Right atrium auricular region (tissue), 2 donors: ENCODE measurements at places on chromosomes 3 and 15. TPM values are rescaled to one million over a fixed set of nuclear protein-coding genes. Genes with fewer than 3 reads are reported as not detected.

PRSS50 gene
- not detected for total RNA-seq

ASTE1 gene
- total RNA-seq: 1.2 TPM

SPINT1 gene
- 6.5 TPM for total RNA-seq

- DNase-seq: peak; percentile 84
- no peaks in the 10 kb centered on the region for H3K4me1 ChIP-seq
- no peaks in the 10 kb centered on the region for H3K27me3 ChIP-seq
- H3K4me3 ChIP-seq: no peak overlapping the region
Observed at GRCh38 chr15:51726302-51727073, 11.0 kb downstream of the LYSMD2 start.

DNA sequence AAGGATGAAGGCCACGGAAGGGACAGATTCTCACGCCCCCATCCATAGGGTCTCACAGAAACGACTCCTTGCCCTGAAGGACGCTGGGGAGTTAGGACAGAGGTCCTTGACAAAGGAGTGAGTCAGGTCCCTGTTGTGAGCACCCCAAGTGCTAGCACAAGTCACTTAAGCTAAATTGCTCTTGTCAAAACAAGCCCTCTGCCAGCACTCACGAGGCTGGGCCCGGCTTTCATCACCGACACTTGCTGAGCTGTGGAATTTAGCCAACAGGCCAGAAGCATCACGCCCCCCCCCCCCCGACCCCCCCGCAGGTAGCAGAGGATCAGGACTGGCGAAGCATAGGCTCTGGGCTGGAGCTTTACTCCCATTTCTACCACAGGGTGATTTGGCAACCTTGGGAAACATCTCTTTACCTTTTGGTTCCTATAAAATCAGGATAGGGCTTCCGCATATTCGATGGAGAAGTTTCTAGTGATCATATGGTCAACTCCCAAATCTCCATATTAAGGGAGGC, 75.4 kb downstream of the ADCY5 start:
- H3K4me1 ChIP-seq: peaks cover 84% of the 10 kb centered on the region
- no peaks in the 10 kb centered on the region for H3K27me3 ChIP-seq
- H3K27ac ChIP-seq: peak overlapping the region; percentile 92
- no peak for DNase-seq

DNA sequence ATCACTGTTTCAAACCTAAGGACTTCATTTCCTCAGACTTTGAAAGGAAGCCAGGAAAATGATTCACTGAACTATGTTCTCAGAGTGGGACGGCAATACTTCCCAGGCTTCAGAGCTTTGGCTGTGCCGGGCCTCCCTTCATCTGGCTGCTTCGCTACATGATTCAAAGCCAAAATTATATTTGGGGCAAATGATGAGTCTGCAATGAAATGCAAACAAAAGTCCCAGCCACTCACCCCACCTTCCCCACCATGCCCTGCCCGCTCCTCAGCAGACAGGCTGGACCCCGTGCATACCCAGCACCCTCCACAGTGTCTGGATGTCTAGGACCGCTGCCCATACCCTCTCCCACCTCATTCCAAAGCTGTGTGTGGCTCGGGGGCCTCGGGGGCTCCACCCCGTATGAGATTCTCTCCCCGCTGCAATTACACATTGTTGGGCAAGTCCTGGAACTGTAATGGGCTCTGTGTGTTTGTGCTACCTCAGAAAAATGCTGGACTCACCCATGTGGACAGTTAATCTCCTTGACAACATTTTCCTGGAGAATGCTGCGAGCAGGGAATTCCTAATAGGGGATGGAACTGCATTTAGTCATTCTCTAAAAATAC, 32.2 kb downstream of the ATP10A start:
- DNase-seq: peak; percentile 76
- no peaks in the 10 kb centered on the region for H3K4me1 ChIP-seq
- no peaks in the 10 kb centered on the region for H3K27me3 ChIP-seq

DNA sequence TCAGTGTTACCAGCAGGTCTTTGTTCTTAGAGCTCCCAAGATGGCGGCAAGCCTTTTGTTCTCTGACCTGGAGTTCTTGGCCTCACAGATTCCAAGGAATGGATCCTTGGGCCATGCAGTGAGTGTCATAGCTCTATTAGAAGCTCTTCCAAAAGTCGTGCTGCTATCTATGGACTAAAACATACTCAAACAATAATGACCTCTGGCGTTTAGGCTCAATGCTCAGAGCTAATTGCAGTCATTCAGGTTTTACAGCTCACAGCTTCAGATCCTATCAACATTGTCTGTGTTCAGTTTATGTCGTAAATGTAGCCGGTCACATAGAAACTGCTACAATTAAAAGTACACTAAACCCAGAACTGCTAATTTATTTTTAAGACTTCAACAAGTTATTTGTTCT, 22.2 kb downstream of the CCRL2 start:
- H3K4me1 ChIP-seq: no peaks in the 10 kb centered on the region
- H3K36me3 ChIP-seq: no peaks in the 10 kb centered on the region
- H3K27me3 ChIP-seq: no peaks in the 10 kb centered on the region

- no peaks in the 10 kb centered on the region for H3K4me1 ChIP-seq
- H3K4me3 ChIP-seq: no peak overlapping the region
- no peaks in the 10 kb centered on the region for H3K36me3 ChIP-seq
- no peak overlapping the region for H3K27ac ChIP-seq
- H3K27me3 ChIP-seq: no peaks in the 10 kb centered on the region
Observed at GRCh38 chr3:130635978-130636377, 110.7 kb downstream of the PIK3R4 start.

DNA sequence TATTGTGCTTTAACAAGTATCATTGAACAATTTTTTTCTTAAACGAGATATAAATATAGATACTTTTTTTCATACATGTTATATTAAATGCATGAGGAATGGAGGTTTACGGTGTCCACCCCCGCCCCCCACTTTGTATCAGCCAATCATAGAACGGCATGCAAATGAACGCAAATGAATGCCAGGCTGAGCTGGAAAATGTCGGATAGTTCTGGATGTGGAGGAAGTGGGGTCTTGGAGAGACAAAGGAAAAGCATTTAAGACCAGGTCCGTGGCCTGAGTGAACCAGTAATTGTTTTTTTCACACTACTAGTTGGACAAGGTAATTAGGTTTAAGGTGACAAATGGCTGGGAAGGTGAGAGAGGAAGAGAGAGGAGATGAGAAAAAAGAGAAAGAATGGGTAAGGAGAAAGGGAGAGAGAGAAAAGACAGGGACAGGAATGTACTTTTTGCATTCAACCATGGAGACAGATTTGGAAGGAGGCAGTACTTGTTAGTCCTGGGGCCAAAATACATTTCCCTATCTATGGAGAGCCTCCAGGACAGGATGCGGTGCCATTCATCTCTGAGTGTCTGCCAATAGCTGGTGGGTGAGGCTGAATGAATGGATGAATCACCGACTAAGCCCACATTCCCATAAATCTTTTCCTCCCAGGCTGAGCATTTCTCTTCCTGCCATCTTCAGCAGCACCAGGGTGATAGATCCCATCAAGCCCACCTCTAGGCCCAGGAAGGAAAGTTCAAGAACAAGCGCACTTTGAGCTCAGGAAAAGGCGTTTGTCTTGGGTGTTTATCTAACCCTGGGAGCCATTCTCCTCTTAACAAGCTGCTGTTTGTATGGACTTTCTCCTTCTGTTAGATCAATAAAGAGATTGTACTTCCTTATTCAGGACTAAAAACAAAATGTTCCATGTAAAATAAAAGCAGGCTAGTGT, 1.4 kb upstream of the RAD18 start:
- no peak overlapping the region for H3K4me3 ChIP-seq
- H3K36me3 ChIP-seq: no peaks in the 10 kb centered on the region
- H3K27ac ChIP-seq: no peak overlapping the region
- no peaks in the 10 kb centered on the region for H3K27me3 ChIP-seq
- H3K4me1 ChIP-seq: peaks cover 16% of the 10 kb centered on the region

DNA sequence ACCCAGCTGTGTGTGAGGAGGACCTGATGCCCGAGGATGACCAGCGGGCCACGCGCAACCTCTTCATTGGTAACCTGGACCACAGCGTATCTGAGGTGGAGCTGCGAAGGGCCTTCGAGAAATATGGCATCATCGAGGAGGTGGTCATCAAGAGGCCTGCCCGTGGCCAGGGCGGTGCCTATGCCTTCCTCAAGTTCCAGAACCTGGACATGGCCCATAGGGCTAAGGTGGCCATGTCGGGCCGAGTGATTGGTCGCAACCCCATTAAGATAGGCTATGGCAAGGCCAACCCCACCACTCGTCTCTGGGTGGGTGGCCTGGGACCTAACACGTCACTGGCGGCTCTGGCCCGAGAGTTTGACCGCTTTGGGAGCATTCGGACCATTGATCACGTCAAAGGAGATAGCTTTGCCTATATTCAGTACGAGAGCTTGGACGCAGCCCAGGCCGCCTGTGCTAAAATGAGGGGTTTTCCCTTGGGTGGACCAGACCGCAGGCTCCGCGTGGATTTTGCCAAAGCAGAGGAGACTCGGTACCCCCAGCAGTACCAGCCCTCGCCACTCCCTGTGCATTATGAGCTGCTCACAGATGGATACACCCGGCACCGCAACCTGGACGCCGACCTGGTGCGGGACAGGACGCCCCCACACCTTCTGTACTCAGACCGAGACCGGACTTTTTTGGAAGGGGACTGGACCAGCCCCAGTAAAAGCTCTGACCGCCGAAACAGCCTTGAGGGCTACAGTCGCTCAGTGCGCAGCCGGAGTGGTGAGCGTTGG, 1.5 kb downstream of the RBM15B start:
- peaks cover 59% of the 10 kb centered on the region for H3K36me3 ChIP-seq
- peak overlapping the region; percentile 87 for H3K27ac ChIP-seq
- H3K4me3 ChIP-seq: peak overlapping the region; percentile 71
- H3K27me3 ChIP-seq: no peaks in the 10 kb centered on the region
